Femur (tissue), 1 donor: ENCODE measurements at places on chromosomes 11 and 22.

DNA sequence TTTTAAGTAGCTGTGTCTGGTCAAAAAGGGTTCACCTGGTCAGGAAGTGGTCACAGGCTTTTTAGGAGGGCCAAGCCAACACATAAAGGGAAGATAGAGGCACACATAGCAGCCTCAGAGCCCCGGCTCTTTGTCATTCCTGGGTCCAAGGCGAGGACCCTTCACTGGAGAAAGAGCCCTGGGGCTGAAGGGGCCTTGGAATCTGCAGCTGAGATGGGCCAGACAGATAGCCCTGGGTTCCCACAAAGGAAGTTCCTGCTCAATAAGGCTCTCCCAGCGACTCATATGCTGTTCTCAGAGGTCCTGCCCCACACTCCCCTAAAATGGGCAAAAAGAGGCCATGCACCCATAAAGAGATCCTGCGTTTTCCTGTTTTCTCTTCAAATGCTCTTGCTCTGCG lies 77.7 kb downstream of the LINC01488 start:
- no peak for DNase-seq

GRCh38 chr11:13423372-13423771 lies 39.6 kb downstream of the BTBD10 start:
- DNase-seq: no peak

DNA sequence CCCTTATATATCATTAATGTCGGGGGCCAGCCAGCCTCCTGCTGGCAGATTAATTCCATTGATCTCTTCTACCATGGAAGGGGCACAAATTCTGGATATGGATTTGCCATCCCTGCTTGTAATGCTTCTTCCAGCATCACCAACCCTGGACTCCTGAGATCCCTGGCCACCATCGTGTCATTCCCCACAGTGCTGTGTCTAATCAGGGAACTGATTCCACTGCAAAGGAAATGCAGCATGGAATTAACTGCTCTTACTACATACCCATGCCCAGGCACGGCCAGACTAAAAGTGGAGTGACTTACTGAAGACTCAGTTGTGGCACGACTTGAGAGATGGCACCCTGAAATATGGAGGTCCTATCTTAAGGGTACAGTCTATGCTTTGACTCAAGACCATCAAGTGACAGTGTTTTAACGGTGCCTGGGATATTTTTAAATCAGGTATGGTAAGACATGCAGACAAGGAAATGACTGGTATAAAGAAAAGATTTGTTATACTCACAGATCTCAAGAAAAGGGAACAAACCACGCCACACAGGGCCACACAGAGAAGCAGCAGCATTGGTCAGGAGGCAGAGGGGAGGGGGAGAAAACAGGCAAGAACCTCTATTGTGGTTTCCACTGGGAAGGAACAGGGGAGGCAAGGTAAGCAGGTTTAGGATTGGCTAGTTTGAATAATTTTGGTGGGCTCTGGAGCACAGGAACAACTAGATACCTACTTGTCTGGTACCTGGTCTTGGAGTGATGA lies 65.1 kb downstream of the IGLL5 start:
- no peak for DNase-seq

- DNase-seq: no peak
These were observed 3.4 kb upstream of the NXPE1 start for GRCh38 chr11:114563077-114563476.

DNA sequence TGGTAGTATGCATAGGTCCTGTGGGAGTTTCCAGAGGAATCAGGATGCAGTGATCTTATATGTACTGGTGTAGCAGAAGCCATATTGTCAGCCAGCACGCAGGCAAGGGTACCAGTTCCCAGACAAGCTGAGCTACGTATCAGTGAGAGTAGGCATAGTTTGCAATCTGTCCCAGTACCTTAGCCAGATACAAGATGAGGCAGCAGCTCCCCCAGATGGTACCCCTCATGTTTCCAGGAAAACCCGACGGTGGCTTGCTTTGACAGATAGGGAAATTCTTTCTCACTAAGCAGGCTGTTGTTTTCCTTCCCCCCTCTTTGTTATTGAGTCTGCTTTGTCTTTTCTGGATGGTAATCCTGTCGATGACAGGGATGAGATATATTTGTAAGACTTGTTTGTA lies 109.7 kb upstream of the RRM1 start:
- no peak for DNase-seq
